Airway epithelial cell (primary cell): ENCODE measurements at places on chromosomes 4 and X. TPM values are rescaled to one million over a fixed set of nuclear protein-coding genes. Genes with fewer than 3 reads are reported as not detected.

The ARR3 gene
- total RNA-seq = not detected in 2 replicates

The AIFM1 gene
- 12.9 and 24.5 TPM in 2 replicates for total RNA-seq

The ARHGAP36 gene
- total RNA-seq = not detected in 2 replicates

The FAM47E gene
- total RNA-seq = 0.56 TPM in 1 of 2 replicates, not detected in the other

The CYSLTR1 gene
- total RNA-seq = not detected in 2 replicates
